C1 segment of cervical spinal cord (tissue), 14 donors: ENCODE measurements at places on chromosomes 3 and 15.

DNA sequence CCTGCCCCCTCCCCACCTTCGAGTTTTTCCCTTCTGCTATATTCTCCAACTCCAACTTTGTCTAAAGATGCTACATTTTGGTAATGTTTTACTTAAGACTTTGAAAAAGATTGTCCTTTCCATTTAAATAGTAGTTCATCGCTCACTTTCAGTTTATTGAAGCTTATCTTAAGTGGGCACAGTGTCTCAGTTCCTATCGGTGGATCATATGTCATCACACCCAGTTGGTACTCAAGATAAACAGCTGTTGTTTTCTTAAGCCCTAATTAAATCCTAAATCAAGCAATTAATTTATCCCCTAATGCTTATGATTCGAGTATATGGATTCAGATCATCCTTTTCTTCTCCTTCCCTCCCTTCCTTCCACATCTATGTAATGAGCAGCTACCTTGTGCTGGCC, 210.7 kb downstream of the TLE3 start:
- DNase-seq = no peak

- no peak for DNase-seq
These were observed 141.4 kb downstream of the RBPMS2 start for GRCh38 chr15:64634027-64634426.

GRCh38 chr3:72345980-72346379, 502.3 kb downstream of the SHQ1 start:
- DNase-seq = no peak

DNA sequence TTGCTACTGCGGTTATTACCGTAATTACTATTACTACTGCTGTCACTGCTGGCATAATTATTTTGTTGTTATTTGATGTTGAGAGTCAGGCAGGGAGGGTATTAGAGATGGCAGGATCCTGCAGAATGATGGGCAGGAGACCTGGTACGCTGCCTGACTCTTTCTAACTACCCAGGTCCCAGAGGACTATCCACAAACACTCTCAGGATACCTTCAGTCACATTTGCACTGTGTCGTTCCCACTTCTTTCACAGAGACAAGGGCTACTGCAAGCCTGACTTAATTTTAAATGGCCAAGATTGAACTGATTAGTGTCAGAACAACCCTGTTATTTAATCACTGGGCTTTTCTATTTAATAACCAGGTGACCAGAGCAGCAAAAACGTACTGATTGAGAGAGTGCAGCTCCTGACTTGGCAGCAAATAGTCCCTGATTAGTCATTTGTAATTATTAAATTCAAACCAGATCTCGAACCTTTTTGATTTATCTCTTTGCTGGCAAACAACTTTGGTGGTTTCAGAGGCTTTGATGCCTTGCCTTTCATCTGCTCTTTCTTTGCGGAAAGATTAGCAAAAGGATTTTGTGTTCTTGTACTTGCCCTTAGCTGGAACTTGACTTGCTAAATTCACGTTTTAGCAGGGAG, 88.8 kb upstream of the ARHGEF3 start:
- DNase-seq = no peak

GRCh38 chr3:100548053-100548452, 55.6 kb downstream of the TMEM45A start:
- no peak for DNase-seq

DNA sequence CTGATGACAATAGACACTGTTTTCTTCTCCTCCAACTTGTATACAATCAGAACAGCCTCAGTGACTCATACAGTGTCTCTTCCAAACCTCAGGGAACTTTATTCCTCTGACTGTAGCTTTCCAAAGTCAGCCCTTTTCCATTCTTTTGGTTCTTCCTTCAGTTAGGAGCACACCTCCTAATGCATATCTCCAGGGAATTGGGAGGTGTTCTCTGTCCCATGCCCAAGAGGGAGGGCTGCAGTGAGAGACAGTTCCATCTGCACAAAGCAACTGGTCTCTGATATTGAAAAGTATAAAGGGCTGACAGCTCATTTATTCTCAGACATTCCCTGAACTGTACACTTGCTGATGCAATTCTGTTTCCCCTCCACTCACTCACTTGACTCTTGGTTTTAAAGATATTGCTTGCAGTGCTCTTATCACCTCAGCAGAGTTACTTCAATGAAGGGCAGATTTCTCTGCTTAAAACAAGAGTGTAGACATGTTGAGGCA, 337.8 kb upstream of the TBC1D5 start:
- DNase-seq = no peak

DNA sequence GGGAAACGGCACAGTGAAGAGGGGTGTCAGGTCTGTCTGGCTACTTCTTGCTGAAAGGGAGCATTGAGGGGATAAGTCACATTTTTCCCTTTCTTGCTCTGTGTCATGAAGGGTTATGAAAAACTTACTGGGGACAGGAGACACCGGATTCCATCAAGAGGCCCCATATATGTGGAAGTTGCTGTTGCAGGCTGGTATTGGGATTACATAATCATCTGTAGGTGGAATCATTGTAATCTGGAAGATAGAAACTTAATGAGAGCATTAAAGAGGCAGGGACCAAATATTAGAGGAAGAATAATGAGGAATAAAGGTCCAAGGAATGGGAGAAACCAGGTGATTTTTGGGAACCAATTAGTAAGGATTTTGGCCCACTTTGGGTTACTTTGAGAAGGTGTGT, 4.2 kb upstream of the TCAIM start:
- no peak for DNase-seq

DNA sequence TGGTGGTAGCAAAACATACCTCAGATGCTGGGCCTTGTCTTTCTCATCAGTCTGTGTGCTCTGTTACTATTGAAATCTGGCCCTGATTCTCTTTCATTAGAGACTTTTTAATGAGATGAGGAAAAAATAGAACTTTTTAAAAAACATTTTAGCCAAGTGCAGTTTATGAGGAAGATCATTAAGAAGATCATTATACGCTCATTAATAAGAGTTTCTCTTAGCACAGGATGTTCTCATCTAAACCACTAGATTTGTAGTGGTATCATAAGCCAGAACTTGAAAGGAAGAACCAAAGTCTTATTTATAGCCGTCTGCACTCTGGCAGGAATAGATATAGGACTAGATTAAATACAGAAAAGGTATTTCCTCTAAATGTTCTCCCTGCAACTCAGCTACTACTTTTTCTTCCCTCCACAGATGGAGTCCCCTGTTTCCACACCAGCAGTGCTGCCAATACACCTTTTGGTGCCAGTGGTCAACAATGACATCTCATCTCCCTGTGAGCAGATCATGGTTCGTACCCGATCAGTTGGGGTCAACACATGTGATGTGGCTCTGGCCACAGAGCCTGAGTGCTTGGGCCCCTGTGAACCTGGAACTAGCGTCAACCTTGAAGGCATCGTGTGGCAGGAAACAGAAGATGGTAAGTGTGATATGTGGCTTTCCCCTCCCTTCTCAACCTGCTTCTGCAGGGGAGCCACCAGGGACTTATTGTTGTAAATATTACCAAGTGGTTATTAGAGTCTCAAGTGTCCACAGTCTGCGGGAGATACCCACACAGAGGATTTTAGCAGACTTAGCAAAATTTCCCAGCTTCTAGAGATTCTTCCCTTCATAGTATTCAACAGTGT, 152.8 kb downstream of the RBPMS2 start:
- no peak for DNase-seq

DNA sequence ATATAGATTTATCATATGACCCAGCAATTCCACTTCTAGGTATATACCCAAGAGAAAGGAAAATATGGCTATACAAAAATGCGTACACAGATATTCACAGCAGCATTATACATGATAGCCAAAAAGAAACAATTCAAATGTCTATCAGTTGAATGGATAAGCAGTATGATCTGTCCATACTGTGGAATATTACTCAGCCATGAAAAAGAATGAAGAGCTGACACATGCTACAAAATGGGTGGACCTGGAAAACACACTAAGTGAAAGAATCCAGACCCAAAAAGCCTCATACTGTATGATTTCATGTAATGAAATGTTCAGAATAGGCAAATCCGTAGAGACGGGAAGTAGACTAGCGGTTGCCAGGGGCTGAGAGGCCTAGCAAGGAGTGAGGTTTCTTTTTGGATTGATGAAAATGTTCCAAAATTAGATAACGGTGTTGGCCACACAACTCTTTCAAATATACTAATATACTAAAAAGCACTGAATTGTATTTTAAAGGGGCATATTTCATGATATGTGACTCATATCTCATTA, 33.4 kb downstream of the FGD5 start:
- DNase-seq = no peak

DNA sequence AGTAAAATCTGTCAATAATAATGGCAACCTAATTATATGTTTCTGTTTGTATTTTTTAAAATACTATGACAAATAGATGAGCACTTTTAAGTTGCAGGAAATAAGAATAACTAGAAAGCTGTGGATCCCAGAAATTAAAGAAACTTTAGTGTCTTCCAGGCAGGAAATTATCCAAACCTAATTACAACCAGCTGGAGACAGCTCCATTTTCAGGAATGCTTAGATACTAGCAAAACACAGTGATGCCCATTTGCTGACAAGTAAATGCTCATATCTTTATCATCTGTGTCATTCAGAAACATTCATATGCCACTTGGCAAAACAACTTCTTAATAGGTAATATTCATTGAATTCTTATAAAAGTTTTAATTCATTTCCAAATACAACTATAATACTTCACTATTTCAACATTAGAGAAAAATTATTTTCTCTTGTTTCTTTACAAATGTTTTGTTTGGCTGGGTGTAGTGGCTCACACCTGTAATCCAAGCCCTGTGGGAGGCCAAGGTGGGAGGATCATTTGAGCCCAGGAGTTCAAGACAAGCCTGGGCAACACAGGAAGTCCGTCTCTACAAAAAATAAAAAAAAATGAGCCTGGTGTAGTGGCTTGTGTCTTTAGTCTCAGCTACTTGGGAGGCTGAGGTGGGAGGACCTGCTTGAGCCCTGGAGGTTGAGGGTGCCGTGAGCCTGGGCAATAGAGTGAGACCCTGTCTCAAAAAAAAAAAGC, 169.1 kb upstream of the TSPAN3 start:
- DNase-seq = no peak

DNA sequence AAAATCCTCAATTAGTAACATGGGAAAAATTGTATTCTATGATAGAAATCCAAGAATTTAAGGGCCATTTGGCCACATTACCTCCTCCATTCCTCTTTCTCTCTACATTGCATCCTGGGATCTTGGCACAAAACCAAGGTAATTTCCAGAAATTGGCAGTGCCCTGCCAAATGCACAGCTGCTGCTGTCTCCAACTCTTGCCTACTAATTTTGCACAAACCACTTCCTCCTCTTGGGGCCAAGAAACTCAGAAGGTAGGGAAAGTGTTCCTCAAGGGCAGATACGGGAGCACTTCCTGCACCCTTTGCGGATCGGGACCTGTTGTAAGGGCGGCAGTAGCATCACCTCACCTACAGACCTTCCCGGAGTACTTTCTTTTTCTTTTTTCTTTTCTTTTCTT, 57.8 kb downstream of the MAP3K13 start:
- no peak for DNase-seq

GRCh38 chr15:57100136-57100539, 181.7 kb downstream of the TCF12 start:
- DNase-seq = no peak

- DNase-seq = no peak
These were observed 177.3 kb downstream of the KLF13 start for GRCh38 chr15:31503758-31504461.

- no peak for DNase-seq
These were observed 6.2 kb upstream of the OCA2 start for GRCh38 chr15:28105224-28105791.

DNA sequence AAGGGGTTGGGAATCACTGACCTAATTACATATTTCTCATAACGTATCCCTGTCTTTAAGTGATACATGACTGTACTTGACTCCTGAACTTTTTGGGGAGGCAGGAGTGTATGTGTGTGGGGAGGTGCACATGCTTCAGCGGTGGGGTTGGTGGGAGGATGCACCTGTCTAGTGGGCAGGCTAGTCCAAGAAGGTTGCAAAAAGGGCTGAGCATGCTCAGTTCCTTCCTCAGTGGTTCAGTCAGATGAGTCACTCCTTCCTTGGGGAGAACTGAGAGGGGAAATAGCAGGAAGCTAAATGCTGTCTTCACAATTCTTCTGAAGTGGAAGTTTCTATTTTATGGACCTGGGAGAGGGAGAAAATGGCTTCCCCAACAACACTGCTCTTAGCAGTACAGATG, 24.6 kb upstream of the AP4E1 start:
- no peak for DNase-seq

- DNase-seq = no peak
These were observed 182.0 kb upstream of the RGMA start for GRCh38 chr15:93270937-93271467.

DNA sequence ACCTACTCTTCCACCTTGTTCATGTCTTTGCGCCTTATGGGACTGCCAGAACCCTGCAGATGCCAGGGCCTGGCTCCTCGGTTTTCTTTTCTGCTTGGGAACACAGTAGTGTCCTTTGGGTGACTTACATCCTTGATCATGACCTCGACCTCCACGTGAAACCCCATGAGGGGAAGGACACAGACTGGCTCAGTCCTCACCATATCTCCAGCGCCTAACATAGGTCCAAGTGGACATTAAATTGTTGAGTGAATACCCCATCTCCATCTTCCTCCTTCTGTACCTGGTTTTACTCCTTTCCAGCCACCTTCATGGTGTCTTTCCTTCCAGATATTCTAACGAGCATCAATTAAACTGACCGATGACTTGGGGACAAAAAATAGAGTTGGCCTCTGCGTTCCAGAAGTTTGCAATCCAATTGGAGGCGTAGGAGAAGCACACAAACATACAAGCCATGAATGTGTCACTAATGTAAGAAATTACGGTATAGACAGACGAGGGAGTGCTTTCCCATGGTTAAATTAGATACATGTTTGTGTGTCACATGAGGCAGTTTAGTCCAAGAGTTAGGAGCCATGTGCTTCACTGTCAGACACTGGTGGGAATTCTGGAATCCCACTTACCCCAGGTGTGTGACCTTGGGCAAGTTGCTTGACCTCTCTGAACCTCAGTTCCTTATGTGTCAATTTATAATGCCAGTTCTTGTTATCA, 907 bp upstream of the HERC1 start:
- DNase-seq = no peak

DNA sequence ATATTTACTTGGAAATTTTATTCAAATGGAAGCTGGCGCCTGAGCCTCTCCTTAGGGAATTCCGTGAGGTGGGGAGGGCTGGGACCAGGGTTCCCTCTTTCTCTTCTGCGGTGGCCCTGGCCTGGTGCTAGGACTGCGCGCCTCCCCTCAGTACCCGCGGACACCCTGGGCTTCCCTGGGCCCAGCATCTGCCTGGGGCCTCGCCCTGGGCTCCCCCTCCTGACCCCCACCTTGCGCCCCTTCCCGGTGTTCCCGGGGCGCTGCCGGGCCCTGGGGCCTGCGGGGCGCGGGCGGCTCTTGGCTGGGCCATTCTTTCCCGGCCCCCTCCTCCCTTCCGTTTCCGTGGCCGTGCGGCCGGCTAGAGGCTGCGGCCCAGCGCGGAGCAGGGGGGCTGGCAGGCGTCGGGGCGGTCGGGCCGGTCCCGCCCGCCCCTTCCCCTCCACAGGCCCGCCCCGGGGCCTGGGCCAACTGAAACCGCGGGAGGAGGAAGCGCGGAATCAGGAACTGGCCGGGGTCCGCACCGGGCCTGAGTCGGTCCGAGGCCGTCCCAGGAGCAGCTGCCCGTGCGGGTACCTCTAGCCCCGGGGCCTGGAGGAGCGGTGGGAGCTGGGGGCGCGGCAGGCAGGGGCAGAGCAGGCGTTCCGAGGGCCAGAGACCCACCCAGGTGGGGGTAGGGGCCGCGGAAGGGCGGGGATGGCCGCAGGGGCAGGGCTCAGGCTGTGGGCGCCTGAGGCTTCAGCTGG, at the start of gene FES:
FES (plus strand) TSS at position 529 of the 743 bp plus-strand sequence. CDS start 542 bp downstream, outside the sequence.
- DNase-seq = peak; percentile 30

GRCh38 chr3:119279584-119280243, 14.5 kb upstream of the ARHGAP31 start:
- DNase-seq = no peak
